ENCODE measurements at places on chromosomes 1 and 21.
A peak's percentile ranks its signal among the peaks of the same experiment; 100 is the strongest.

DNA sequence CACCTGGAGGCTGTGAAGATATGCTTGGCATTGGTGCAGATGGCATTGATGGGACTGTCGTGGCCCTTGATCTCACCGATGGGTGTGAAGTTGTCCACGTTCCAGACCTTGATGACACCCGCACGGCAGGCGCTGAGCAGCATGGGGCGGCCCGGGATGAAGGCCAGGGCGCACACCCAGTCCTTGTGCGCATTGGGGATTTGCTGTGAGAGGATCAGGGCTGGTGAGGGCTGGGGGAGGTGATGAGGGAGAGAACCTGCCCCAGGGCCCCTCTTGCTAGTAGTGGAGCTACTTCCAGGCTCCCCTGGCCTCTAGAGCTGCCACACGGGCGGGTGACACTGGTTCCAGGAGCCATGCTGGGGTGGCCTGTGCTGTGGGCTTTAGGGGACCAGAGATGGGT is 48.8 kb downstream of the KIF21B start:
- no peak for ATAC-seq

- no peak for ATAC-seq
These were observed 145.9 kb downstream of the RYR2 start for GRCh38 chr1:237187842-237188241.

DNA sequence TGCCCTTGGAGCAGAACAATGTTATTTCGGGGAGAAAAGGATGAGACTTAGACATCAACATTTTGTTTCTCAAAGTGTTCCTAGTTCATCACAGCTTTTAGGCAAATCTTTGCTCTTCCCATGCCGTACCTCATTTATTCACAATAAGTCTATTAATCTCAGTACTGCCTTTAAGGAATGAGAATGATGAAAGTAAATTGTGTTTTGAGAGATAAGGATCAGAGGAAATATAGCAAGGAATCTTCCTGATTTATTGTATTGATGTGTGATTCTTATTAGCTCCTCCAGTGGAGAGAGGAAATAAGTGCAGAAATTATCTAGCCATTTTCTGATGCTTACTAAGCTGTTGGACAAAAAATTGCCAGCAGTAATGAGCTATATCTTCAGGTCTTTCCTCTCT is 2.0 kb downstream of the POLR3C start:
- ATAC-seq = no peak

DNA sequence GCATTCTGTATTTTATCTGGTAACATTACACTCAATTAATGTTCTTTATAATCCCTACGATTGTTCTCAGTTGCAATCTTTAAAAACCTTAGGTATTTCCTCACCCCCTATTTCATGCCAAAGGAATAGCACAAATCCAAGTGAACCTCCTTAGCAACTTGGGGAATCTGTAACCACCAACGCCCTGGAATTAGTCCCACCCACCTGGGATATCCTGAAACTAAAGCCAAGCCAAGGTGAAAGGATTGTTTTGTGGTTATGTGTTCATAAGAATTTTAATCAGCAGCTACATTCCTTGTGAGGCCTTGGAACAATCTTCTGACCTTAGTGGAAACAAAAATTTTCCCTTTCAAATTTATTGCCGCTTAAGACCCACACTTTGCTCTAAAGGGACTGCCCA is 908.7 kb downstream of the TTLL7 start:
- ATAC-seq = no peak

DNA sequence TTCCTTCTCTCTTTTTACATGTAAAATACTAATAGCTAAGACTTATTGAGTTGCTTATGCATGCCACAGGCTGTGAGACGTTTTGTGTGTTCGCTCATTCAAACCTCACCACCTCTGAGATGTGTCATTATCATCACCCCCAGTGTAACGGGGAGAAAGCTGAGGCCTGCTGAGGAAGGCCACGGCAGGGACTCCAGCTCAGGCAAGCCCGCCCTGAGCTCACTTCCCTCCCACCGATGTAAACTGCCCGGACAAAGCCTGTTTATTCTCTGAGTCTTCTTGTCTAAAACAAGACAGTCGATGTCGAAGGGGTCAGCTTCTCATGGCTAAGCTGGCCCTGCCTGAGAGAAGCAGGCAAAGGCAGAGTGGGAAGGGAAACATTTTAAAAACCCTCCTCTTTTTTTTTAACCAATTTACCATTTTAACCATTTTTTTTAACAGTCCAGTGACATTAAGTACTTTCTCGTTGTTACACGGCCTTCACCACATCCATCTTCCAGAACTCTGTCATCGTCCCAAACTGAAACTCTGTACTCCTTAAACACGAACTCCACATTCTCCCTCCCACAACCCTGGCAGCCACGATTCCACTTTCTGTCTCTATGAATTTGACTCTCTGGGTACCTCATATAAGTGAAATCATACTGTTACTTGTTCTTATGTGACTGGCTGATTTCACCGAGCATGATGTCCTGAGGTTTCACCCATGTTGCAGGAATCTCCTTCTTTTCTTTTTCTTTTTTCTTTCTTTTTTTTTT is 204.8 kb upstream of the GALNT2 start:
- no peak for ATAC-seq

DNA sequence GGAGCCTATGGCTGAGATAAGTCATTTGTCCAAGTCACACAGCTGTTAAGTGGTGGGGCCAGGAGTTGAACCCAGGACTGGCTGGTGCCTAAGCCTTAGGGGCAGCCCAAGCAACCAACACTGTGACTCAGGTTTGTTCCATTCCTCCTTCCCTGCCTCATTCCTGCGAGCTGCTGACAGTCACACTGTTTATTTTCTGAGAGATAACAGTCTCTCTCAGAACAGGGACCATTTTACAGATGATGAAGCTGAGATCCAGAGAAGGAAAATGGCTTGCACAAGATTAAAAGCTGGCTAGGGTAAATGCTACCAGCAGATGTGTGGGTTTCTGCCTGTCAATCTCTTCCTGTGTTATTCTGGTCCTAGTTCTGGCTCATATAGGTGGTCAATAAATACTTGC is 24.3 kb upstream of the TCEA3 start:
- ATAC-seq = no peak

DNA sequence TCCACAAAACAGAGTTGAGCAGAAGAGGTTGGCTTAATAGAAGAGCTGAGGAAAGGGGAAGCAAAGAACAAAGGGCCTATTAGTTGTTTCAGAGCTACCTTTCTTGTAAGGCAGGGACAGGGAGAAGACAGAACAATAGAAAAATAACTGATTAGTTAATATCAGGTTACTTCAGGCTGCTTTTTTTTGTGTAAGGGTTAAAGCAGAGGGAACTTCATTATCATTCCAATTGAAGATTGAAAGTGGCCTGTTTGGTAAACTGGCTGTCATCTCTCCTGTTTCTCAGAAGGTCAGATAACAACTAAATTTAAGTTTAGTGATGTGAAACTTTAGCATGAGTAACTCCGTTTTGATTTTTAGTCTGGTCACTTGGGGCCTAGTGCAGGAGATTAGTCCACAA is 22.3 kb downstream of the CDC42 start:
- ATAC-seq = peak; percentile 66

DNA sequence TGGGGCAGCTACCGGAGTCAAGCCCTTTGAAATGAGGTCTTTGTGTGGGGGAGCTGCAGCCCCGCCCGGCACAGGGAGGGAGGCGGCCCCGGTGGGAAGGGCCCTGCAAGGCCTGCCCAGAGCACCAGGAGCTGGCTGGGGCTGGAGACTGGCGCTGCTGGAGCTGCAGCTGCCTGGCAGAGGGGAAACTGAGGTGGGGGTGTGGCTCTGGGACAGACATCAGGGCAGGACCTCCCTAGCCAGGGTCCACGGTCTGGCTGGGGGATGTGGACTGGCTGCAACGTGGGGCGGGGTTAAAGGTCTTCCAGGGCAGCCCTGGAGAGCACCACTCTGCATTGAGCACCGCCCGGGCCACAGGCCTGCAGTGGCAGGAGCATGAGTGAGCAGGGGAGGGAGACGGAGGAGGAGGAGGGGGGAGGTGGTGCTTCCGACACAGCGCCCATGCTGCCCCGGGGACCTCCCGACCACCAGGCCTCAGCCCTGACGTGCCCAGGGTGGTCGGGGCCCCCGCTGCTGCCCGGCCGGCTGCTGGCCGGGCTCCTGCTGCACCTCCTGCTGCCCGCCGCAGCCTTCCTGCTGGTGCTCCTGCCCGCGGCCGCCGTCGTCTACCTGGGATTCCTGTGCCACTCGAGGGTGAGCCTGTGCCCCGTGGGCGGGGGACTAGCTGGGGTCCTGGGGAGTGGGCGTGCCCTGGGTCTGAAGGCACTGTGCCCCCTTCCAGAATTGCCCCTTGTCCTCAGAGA is 4.8 kb upstream of the ANKRD65 start:
- no peak for ATAC-seq

- no peak for ATAC-seq
These were observed 42.5 kb upstream of the SLC19A1 start for GRCh38 chr21:45584786-45585185.

DNA sequence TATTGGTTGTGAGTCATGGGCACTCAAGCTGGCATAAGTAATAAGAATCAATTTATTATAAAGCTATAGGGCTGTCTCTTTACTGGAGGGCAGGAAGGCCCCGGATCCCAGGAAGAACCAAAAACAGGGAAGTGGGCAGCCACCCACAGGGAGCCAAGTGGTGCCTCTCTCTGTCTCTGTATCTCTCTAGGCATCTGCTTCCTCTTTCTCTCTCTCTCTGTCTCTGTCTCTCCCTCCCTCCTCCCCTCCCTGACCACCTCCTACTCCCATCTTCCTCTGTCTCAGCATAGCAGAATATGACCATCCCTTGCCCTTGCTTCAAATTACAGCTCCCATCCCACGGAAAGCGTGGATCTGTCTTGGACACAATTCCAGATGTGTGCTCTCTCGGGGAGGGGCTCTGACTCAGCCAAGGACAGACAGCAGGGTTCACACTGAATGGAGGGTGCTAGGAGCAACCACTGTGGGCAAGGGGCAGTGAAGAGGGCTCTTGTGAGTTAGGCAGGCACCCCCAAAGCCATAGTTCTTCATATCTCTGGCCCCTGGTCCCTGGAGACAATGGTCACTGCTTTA is 80.4 kb upstream of the LPGAT1 start:
- peak; percentile 39 for ATAC-seq

- ATAC-seq = no peak
These were observed 53.5 kb downstream of the LRRC8B start for GRCh38 chr1:89578151-89578550.

GRCh38 chr1:4970532-4970931 is 316.1 kb downstream of the AJAP1 start:
- ATAC-seq = no peak

- no peak for ATAC-seq
These were observed 29.6 kb upstream of the KAZN start for GRCh38 chr1:14568716-14569355.

DNA sequence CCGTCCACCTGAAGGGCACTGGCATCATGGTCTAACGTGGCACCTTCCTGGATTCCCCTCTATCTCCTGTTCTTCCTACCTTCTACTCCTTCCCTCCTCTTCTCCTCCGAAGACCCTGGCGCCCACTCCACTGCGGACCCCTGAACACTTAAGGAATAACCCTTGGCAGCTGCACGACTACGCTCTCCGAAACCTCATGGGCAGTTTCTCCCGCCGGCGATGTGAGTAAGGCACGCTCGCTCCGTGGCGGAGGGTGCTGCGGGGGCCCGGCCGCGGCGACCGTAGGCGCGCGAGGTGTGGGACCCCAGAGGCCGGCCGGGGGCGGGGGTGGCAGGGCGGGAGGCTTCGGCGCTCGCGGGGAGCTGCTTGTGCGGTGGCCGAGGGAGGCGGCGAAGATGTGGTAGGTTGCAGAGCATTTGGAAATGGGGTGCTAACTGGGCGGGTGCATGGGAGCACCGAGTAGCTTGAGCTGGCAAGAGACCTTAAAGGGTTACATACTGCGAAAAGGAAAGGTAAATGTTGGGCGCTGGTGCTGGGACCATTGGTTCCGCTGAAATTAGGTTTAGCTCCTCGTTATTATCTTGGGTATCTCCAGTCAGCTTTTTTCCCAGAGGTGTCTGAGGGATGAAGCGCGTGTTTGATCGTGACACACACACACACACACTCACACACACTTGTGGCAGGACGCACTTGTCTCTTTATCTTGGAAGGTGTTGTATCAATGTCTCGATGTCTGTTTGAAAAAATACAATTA is 876 bp downstream of the LRRC7 start:
- ATAC-seq = no peak

DNA sequence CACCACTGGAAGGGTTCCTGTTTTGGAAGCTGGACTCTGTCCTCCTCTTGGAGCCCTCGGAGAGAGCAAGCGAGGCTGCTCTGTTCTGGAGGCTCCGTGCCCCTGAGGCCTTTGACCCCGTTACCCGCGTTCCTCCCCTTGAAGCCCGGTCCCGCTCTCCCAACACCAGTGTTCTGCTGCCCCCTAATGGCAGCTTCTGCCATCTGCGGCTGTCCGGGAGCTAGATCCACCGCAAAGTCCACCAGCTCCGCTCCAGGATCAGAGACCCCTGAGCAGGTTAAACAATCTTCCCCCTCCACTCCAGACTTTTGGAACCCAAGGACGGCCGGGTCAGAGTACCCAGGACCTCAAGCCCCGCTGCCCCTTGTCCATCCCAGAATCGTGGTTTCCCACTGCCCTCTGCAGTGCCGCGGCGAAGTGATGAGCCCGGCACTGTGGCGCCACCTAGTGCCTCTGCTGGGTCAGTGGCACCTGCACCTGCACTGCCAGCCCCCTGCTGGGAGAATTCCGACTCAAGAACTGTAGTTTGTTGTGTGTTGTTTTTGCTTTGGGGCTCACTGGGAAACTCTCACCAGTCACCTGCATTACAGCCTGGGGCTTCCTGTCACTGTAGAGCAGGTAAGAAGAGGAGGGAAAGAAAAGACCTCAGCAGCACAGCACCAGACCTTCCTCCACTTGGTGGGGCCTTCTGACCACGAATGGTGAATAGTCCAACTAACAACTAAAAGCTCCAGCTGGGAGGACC is 63.5 kb upstream of the NFASC start:
- ATAC-seq = peak; percentile 96

DNA sequence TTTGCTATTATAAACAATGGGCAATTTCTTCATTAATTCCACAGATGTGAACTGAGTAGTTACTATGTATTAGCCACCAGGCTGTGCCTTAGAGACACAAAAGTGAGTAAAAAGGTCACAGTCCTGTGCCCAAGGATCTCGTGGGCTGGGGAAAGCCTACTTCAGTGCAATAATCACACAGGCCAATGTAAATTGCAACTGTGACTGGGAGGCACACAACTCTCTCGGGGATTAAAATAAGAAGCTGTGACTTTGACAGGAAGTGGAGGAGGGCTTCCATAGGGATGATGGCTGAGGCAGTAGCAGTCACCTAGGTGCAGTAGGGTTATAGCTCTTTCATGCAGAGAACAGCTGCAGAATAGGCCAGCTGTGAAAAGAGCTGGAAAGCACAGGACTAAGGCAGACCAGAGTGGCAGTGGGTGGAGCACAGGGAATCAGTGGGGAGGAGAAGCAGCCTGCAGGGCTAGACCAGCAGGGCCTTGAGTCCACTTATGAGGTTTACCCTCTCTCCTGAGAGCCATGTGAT is 121.9 kb downstream of the MAB21L3 start:
- ATAC-seq = peak; percentile 74

GRCh38 chr1:190172651-190173430 is 304.8 kb downstream of the BRINP3 start:
- ATAC-seq = no peak

DNA sequence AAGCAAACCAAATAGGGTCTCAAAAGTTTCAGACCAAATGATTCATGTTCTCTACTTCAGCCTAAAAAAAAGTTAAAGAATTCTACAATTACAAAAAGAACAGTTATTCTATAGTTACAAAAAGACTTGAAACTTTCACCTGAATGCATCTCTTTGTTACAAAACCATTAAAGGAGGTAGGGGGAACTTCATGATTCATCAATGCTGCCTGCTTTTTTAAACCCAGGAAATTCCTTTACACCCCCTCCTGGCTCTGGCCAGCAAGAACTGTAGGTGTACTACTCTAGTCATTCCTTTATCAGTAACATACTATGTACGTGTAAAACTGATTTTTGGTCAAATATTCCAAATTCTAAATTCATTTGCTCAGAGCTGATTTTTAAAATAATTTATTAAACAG is 5.0 kb downstream of the FAF1 start:
- no peak for ATAC-seq
